ENCODE measurements at places on chromosomes 1 and 21.

DNA sequence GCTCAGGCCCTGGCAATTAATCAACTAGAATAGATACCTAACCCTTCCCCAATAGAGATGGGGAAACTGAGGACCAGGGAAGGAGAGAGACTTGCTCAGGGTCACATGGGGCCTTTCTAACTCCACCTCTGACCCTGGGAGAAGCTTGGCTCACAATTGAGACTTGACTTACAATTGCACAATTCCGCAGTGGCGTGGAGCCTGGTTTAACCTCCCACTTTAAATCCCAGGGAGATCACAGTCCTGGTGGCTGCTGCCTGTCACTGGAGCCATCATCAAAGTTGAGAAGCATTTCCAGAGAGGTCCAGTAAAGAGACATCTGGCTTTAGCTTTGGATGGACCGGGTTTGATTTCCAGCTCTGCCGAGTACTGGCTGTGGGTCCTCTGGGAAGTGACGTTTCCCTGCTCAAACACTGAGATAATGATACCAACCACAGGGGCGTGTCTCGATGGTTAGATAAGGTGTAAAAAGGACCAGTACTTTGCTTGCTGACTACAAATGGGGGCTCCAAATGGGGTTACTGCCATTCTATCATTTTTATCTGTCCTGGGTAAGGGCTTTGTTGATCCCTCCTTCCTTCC lies 39.3 kb downstream of the TRIM62 start:
- no peak for DNase-seq

DNA sequence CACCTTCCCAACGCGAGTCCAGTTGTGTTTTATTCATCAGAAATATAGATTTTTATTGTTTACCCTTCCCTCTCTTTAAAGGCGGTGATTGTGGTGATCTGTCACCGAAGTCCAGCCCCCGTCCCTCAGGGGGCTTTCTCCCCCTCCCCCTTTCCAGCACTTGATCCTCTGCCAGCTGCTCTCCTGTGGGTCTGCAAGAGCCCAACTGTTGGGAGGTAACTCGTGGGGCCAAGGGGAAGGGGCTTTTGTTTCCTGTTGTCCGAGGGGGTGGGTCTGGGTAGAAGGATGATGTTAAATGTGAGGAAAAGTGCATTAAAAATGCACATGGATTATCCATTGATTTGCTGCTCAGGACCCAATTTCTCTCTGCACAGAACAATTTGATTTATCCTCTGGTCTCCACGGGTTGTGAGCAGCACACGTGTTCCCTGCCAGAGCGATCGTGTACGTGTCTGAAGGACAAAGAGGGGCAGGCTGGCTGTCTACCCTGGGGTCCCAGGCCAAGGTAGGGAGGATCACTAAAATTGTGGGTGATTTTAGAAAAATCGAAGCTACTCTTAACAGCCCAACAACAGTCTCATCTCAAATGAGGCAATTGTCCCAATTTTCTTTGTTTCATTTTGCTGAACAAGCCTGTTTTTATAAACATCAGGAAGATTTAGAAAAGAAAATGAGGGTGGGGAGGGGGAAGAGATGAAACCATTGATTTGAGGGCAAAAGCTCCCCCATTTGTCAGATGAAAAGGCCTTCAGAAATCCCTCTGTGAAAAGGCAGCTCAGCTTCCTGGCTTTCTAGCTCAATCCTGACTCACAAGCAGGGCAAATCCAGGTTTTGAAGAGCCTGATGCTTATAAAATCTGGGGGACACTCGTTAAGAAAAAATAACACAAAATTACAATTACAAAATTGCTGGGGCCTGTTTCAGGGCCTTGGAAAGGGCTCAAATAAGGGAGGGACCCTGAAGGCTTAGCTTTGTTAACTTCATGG lies 176.2 kb downstream of the RHOU start:
- DNase-seq = no peak

DNA sequence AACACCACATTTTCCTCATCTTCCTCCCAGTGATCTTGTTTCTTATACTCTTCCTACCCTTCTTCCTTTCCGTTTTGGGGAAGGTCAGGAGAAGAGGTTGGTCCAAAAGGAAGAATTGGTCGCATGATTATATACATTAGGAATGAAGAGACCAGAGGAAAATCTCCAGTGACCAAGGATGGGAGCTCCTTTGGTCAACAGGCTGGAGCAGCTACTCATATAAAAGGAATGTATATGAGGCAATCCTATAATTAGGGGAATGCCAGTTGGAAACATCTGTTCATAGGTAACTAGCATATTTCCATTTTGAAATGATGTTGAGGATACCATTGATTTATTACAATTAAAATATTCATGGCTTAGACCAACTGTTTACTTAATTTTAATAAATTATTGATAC lies 114.5 kb downstream of the LRRC40 start:
- DNase-seq = peak; percentile 57

GRCh38 chr1:156075162-156075561 lies 7.1 kb downstream of the MEX3A start:
- no peak for DNase-seq

- DNase-seq = peak; percentile 82
Measured at GRCh38 chr1:43565600-43566360, 35.1 kb downstream of the PTPRF start.

DNA sequence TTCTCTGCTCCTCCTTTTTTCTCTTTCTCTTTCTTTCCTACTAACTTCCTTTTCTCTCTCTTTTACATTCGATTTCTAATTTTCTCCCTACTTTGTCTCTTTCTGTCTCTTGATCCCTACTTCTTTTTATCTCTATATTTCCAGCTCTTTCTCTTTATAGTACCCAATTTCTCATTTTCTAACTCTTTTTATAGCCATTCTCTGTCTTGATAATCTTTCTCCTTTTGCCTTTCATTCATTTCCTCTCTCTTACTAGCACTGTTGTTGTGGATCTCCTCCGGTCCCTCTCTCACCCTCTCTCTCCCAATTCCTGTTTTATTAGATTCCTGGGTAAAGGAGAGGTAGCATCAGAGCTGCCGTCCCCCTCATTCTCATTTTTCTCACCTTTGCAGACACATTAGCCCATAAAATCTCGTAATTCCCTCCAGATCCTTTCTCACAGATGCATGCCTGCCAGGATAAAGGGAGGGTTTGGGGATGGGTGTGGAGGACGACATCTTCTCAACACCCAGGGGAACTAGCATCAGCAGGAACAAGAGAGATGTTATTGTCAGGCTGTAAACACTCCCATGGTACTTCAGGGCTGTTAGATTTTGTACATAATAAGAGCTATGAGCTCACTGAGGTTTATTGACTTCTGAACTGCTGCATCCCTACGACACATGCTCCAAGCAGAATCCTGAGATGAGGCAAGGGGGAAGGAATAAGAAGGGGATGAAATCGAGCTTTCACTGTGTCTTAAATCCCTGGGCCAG lies 159.0 kb upstream of the GALNT2 start:
- no peak for DNase-seq

GRCh38 chr21:25759573-25759972 lies 24.8 kb downstream of the GABPA start:
- no peak for DNase-seq

- peak; percentile 56 for DNase-seq
Measured at GRCh38 chr1:46621930-46622329, 5.3 kb upstream of the MOB3C start.

DNA sequence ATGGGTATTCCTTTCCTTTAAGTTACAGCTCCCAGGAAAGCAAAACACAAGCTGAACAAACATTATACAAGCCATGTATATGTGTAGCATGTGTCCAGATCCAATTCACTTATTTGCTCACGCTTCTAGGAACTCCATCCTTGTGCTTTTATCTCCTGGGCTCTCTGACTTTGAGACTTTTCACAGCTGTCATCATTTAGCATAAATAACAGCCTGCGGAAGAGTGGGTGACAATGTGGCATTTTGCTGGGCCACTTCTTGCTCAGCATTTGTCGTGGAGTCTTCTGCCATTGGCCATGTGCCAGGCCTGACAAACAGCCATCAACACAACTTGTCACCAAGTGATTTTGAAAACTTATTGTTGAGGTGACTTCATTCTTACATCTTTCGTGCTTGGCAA lies 164.3 kb downstream of the KIF26B start:
- DNase-seq = no peak

DNA sequence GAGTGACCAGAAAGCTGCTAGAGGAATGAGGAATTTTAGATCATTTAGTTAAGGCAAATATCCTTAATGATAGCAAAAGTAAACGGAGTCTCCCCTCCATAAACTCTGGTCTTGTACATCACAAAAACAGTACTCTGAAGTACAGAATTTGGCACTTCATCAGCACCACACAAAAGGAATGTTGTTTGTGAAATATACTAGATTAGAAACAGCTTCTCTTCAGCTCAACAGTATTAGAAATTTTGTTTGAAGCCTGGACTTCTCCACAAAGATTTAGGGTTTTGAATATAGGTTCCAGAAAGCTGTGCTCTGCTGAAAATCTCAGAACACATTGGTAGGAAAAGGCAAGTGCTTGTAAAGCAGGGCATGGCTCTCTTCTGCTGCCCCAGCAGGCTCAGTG lies 135.1 kb upstream of the PTGFR start:
- peak; percentile 47 for DNase-seq

- DNase-seq = peak; percentile 50
Measured at GRCh38 chr1:55039342-55040082, at the start of gene PCSK9. Gene PCSK9 (plus strand): TSS chr1:55039548. CDS start chr1:55039838, 290 bp downstream.

GRCh38 chr1:232979558-232979957 lies 29.1 kb downstream of the NTPCR start:
- no peak for DNase-seq

DNA sequence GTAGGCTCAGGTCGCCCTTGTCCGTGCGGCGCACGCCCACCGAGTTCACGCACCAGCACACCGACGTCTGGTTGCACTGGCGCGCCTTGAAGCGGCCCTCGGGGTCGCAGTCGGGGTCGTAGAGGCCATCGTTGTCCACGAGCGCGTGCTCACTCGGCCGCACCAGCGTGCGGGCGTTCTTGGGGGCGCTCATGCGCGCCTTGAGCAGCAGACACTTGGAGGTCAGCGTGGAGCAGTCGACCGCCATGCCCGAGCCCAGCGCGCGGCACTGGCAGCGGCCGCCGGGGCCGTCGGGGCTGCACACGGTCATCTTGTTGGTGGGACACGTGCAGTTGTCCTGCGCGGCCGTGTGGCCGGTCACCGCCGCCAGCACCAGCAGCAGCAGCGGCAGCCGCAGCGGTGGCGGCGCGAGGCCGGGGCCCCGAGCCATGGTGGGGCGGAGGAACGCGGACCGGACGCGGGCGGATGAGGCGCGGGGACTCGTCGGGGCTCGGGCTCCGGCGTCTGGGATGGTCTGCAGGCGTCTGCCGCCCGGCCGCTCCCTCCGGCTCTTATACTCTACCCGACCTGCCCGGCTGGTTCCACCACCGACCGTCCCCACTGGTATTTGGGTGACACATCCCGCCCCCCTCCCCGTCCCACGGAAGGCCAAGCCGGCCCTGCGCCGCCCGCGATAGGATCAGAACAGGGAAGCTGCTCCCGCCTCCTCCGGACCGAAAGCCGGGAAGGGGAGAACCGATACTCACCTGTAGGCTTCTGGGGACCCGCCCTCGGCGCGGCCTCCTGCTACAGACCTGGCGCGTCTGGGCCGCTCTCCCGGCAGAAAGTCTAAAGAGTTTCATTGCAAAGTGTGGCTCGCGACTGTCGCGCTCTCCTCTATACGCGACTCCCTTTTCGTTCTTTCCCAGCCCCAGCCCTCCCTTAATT lies at the start of gene TACSTD2:
TACSTD2 (minus strand) TSS at position 526 of the 927 bp plus-strand sequence; CDS start at position 430, 96 bp downstream.
- no peak for DNase-seq

DNA sequence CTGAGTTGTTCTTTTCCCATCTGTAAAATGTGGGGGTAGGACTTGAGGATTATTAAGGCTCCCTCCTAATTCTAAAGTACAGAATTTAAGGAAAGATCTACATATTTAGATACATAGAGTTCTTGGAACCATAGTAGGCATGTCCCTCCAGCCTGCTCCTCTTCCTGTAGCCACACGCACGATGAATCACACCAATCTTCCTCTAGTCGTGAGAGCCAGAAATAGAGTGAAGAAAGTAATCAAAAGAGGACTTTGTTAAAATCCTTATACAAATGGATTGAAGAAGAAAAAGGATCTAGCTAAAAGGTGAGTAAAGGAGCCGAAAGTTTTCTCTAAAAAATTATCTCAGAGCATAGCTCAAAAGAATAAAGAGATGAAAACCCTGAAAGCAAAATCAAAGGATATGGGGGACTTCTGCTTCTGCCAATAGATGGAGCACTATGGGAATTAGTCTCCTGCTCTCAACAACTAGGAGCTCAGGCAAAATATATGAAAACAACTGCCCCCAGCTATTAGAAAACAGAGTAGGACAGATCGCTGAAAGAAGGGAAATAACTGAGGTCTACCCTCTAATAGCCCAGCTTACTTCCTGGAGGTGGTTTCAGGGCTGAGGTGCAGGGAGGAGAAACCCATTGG lies 8.5 kb downstream of the C1orf141 start:
- peak; percentile 32 for DNase-seq

DNA sequence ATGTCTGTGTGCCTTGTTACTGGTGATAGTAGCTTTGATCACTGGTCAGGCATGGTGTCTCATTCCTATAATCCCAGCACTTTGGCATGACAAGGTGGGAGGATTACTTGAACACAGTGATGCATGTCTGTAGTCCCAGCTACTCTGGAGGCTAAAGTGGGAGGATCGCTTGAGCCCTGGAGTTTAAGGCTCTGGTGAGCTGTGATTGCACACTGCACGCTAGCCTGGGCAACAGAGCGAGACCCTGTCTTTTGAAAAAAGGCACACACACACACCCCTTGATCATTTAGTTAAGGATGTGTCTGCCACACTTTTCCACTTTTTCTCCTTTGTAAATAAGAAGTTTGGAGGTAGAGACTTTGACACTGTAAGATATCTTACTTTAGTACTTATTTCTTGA lies 15.1 kb downstream of the MIGA1 start:
- DNase-seq = no peak

GRCh38 chr21:35342440-35342839 lies 293.3 kb upstream of the RUNX1 start:
- DNase-seq = no peak

GRCh38 chr1:226305184-226305583 lies 3.8 kb downstream of the LIN9 start:
- no peak for DNase-seq

GRCh38 chr21:44071359-44072104 lies 35.7 kb upstream of the PWP2 start:
- DNase-seq = no peak

GRCh38 chr1:92774407-92774806 lies 10.5 kb downstream of the EVI5 start:
- DNase-seq = no peak

- no peak for DNase-seq
Measured at GRCh38 chr21:46375560-46376230, 51.7 kb downstream of the PCNT start.

- peak; percentile 14 for DNase-seq
Measured at GRCh38 chr1:62045574-62045973, 149.1 kb upstream of the L1TD1 start.

- no peak for DNase-seq
Measured at GRCh38 chr1:66769512-66770229, 17.4 kb downstream of the DYNLT5 start.

- no peak for DNase-seq
Measured at GRCh38 chr21:34561806-34562205, 49.8 kb upstream of the KCNE1 start.

Measured in AG08395 (cell line).